ENCODE measurements at places on chromosomes 1 and 21. TPM values are rescaled to one million over a fixed set of nuclear protein-coding genes. Genes with fewer than 3 reads are reported as not detected.

- H3K4me3 ChIP-seq: no peak overlapping the region
- no peaks in the 10 kb centered on the region for H3K27me3 ChIP-seq
- peaks cover 14% of the 10 kb centered on the region for H3K4me1 ChIP-seq
- H3K27ac ChIP-seq: no peak overlapping the region
These were observed 2.8 kb downstream of the RAB4A start for GRCh38 chr1:229273507-229274232.

CATSPERE gene
- total RNA-seq: 0.76 TPM

DNA sequence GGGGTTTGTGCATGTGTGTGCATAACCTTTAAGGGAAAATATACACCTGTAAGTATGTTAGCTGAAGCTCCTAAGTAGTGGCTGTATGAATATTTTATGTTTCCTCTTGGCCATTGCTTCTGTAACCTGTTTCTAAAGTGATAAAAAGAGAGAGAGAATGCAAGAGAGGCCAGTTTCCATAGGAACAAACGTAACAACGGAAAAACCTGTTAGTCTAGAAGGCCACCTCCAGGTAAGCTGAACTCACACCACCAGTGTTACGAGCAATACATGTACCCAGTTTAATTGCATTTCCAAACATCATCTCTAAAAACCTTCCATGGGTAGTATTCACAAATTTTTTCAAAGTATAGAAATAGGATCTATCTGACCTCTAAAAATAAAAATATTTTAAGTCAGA lies 63.1 kb downstream of the PLPPR4 start:
- H3K27me3 ChIP-seq: no peaks in the 10 kb centered on the region
- H3K4me1 ChIP-seq: no peaks in the 10 kb centered on the region
- no peak overlapping the region for H3K27ac ChIP-seq
- no peaks in the 10 kb centered on the region for H3K36me3 ChIP-seq
- H3K4me3 ChIP-seq: no peak overlapping the region

THEM5 gene
- 0.09 TPM for total RNA-seq

DNA sequence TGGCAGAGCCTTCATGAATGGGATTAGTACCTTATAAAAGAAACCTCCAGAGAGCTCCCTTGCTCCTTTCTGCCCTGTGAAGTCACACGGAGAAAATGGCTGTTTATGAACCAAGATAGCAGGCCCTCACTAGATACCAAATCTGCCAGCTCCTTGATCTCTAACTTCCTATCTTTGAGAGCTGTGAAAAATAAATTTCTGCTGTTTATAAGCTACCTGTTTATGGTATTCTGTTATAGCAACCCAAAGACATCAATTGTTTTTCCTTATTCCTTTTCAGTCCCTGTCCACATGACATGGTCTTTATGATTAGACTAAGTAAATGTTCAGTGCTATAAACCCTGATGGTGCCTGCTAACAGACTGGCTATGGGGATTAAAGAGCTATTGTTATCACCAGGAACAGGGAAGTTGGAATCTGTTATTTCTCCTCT lies 9.7 kb upstream of the STIL start:
- no peaks in the 10 kb centered on the region for H3K4me1 ChIP-seq
- no peaks in the 10 kb centered on the region for H3K27me3 ChIP-seq
- DNase-seq: no peak
- no peak overlapping the region for H3K27ac ChIP-seq

DNA sequence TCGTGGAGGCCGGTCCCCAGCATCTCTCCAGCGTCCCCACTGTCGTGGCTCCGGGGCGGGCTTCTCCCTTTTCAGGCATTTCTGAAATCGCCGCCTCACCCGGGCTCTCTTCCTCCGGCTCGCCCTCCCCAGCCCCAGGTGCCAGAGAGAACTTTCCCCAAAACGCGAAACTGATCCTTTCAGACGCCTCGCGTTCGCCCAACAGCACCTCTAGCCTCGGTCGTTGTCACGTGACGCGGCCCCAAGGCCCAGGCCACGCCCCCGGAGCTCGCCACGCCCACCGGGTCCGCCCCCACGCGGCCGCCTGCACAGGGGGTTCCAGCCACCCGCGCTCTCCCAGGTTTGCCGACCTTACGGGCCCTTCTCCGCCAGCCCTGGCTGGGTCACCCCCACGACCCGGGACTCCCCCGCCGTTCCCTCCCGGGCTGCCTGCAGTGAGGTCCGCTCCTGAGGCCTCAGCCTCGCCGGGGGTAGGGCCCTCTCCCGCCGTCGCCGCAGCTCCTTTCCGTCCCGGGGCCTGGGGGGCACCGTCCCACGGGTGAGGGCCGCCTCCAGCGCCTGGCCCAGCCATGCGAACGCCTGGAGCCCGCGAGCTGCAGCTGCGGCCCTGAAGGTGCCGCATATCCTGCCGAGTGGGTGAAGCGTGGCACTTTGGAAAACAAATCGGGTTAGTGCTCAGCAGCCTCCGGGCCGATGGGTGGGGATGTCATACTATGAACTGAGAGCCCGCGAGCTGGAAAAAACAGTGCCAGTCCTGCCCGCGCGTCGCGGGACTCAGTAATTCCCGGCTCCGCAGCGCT lies 21.0 kb downstream of the H3-3A start:
- H3K27me3 ChIP-seq: peaks cover 23% of the 10 kb centered on the region
- H3K36me3 ChIP-seq: no peaks in the 10 kb centered on the region
- DNase-seq: peak; percentile 76
- H3K27ac ChIP-seq: peak overlapping the region; percentile 26

LENEP gene
- 0.09 TPM for total RNA-seq

DNA sequence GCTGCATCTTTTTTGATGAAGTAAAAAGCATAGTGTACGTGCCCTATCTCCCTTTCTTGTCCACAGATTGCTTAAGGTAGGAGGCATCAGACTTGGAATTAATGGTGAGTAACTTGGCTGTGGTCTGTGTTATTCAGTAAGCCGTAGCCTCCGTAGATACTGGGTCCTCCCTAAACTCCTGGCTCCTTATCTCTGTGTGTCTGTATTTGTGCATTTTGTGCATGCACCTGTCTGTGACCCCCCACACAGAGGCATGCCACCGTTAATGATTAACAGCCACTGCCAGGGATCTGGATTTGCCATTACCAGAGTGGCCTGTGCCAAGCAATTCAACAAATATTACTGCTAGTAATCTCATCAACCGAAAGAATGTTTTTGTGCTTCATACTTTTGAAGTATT lies 31.9 kb downstream of the MAP3K21 start:
- H3K4me3 ChIP-seq: no peak overlapping the region
- no peaks in the 10 kb centered on the region for H3K4me1 ChIP-seq
- DNase-seq: no peak

- H3K4me3 ChIP-seq: no peak overlapping the region
- DNase-seq: no peak
- H3K27me3 ChIP-seq: no peaks in the 10 kb centered on the region
- no peaks in the 10 kb centered on the region for H3K36me3 ChIP-seq
These were observed 167.4 kb downstream of the LRRC40 start for GRCh38 chr1:70038025-70038424.

F13B gene
- total RNA-seq: under 0.01 TPM

WNT2B gene
- 0.42 TPM for total RNA-seq

- H3K4me1 ChIP-seq: no peaks in the 10 kb centered on the region
- DNase-seq: no peak
- no peak overlapping the region for H3K4me3 ChIP-seq
- peaks cover 22% of the 10 kb centered on the region for H3K36me3 ChIP-seq
These were observed 22.0 kb downstream of the NSL1 start for GRCh38 chr1:212769459-212770167.

ERMAP gene
- 5.7 TPM for total RNA-seq

- H3K27ac ChIP-seq: no peak overlapping the region
- no peaks in the 10 kb centered on the region for H3K36me3 ChIP-seq
- no peak overlapping the region for H3K4me3 ChIP-seq
- no peaks in the 10 kb centered on the region for H3K4me1 ChIP-seq
- DNase-seq: no peak
These were observed 12.9 kb downstream of the CFAP57 start for GRCh38 chr1:43184995-43185394.
